ENCODE measurements at places on chromosomes 1 and 21.

GRCh38 chr1:226542623-226543103, 5.9 kb upstream of the STUM start:
- DNase-seq, result no peak

DNA sequence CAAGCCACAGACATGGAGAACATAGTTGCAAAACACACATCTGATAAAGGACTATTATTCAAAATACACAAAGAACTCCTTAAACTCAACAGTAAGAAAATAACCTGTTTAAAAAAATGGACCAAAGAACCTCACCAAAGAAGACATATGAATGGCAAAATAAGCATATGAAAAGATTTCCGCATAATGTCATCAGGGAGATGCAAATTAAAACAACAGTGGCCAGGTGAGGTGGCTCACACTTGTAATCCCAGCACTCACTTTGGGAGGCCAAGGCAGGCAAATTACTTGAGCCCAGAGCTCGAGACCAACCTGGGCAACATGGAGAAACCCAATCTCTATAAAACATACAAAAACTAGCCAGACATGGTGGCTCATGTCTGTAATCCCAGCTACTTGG, 50.4 kb downstream of the PRPF38A start:
- no peak for DNase-seq

DNA sequence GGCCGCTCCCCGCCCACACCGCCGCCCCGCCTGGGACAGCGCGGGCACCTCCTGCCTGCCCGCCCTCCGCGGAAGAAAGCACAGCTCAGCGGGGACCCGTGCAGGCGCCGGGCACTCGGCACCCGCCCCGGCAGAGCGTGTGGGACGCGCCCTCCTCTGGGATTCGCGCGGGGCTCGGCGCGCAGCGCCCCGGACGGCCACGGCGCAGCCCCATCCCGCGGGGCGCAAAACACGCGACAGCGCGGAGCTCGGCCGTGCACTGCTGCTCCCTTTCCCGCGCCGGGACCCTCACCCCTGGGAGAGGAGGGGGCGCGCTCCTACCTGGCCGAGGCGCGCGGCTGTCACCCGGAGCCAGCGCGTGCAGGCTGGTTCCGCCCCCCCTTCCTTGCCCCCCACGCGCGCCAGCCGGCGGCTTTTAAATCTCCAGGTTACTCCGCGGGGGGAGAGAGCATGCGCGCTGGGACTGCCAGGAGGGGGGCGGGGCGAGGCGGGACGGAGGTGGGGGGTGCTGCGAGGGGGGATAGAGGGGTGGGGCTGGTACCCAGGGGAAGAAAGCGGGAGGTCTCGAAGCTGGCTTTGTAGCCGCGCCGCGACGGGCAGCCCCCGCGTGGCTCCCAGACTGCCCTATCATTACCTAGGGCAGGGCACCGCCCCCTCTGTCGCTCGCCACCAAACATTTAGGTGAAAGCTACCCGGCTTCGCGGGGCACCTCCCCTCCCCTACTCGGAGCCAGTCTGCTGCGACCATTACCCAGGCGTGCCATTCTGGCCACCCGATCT, at the start of gene SLC45A3:
Gene SLC45A3 (minus strand): TSS at position 437 of the 779 bp plus-strand sequence. CDS start 15,853 bp downstream, outside the sequence.
- no peak for DNase-seq

DNA sequence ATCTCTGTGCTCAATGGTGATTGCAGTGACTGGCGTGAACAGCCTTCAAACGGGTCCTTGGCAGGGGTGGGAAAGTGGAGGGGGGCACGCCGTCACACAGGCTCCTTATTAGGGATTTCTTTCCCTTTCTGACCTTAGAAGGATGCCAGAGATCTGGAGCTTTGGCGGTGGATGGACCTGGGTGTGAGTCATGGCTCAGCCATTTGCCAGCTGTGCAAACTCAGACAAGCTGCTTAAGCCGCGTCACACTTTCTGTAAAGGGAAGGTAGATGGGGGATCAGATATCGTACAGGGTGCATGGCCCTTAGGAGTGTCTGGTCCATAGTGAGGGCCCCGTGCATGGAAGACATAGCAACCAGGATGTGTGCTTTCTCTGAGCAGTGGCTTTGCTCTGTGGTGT, 48.3 kb upstream of the C1orf174 start:
- no peak for DNase-seq

GRCh38 chr21:45494851-45495680, 47.2 kb downstream of the SLC19A1 start:
- no peak for DNase-seq

DNA sequence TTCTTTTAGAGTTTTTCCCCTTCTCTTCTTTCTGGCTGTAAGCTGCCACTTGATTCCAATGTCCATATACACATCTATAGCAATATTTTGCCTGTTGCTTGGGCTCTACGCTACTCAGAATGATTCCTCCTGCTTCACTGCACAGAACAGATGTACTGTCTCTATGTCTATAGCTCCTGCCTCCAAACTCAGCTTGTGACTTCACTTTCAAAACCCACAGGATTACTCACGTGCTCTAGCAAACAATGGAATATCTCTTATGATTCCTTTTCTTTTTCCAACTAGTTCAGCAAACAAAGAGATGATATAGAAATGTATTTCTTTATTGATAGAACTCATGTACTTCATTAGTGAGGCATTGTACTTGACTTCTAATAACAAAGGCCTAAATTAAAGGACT, 80.5 kb upstream of the SOX13 start:
- no peak for DNase-seq

GRCh38 chr21:46622226-46622625, 13.2 kb upstream of the PRMT2 start:
- DNase-seq, result peak; percentile 89

DNA sequence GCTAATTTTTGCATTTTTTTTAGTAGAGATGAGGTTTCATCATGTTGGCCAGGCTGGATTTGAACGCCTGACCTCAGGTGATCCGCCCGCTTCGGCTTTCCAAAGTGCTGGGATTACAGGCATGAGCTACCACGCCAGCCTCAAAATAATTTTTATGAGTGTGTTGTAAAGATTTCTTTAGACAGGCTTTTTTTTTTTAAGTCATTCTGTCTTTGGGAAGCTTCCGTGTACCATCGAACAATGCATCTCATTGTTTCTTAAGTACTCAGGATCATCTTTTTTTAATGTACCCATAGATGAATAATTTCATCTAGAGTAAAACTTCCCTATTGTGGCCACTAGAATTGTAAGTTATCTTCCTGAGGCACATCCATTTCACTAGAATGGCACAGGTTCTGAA, 19.6 kb upstream of the SDC3 start:
- no peak for DNase-seq

- DNase-seq, result no peak
Observed at GRCh38 chr21:16363518-16363917, 633.7 kb downstream of the USP25 start.

- no peak for DNase-seq
Observed at GRCh38 chr21:36727866-36728265, 29.0 kb downstream of the SIM2 start.

- DNase-seq, result no peak
Observed at GRCh38 chr1:94284476-94284875, 47.1 kb upstream of the ARHGAP29 start.

DNA sequence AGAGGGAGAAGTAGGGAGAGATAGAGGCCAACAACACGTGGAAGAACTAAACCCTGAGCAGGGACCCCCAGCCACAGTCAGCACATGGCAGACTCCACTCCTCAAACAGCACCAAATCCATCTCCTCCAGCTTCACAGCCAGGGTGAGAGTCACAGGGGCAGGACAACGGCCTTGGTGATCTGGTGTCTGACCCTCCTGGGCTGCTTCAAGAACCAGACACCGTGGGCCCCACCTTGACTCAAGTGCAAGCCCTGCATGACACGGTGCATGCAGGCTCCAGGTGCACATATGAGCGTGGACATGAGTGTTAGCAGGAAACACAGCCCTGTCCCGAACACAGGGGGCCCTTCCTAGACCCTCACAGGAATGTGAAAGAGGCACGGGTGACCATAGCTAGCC, 21.9 kb downstream of the S100A7 start:
- no peak for DNase-seq

- no peak for DNase-seq
Observed at GRCh38 chr1:186283374-186283773, 91.7 kb downstream of the TPR start.

- no peak for DNase-seq
Observed at GRCh38 chr1:78038071-78038470, 7.7 kb upstream of the GIPC2 start.

- DNase-seq, result no peak
Observed at GRCh38 chr1:160243767-160244166, 18.6 kb downstream of the DCAF8 start.

DNA sequence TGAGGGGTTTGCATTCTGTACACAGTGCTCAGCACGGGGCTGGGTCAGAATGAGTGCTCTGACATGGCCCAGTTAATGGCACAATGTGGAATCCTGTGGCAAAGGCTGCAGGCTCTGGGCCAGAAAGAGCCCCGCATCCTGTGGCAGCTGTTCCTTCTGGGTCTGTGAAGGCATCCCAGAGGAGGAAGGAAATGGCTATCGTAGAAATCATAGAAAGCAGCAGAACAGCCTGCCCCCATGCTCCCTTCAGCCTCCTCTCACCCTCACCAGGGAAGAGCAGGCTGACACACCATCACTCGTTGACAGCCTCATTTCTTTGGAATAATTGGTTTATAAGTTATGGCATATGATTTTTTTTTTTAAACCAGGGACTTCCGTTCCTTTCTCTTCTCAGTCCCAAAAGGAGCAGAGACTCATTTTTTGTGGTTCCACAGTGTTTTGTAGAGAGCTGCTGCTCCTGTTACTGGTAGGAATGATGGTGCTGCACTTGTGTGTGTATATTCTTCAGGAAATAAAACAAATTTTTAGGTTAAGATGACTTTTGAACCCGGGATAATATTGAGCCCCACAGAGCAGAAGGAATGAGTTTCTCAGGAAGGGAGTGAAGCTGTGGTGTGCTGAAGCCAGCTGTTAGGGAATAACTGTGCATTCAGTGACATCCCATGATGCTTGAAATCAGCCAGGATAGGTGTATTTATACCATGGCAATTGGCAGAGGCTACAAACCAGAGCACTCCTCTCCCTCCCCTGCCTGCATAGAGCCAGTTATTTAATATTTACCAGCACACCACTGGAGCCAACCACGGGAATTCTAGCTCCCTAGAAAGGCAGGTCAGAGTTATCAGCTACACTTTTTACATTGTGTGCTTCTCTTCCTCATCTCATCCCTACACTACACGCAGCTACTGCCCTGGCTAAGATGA, 32.0 kb downstream of the PLXNA2 start:
- DNase-seq, result no peak

GRCh38 chr1:169565335-169566271, 20.7 kb downstream of the F5 start:
- DNase-seq, result no peak

DNA sequence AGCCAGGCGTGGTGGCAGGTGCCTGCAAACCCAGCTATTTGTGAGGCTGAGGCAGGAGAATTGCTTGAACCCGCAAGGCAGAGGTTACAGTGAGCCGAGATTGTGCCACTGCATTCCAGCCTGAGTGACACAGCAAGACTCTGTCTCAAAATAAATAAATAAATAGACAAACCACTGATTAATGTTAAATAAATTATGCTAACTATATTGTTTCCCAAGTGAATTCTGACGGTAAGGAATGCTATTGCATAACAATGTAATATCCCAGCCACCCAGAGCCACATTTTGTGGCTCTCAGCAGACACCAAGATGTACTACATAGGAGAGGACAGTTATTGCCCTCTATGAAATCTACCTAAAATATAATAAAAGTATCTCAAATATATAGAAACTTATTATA, 55.4 kb downstream of the LPGAT1 start:
- no peak for DNase-seq

GRCh38 chr1:173818459-173818858, 6.0 kb upstream of the DARS2 start:
- DNase-seq, result no peak

- DNase-seq, result no peak
Observed at GRCh38 chr1:156196445-156196844, 2.5 kb downstream of the SLC25A44 start.

DNA sequence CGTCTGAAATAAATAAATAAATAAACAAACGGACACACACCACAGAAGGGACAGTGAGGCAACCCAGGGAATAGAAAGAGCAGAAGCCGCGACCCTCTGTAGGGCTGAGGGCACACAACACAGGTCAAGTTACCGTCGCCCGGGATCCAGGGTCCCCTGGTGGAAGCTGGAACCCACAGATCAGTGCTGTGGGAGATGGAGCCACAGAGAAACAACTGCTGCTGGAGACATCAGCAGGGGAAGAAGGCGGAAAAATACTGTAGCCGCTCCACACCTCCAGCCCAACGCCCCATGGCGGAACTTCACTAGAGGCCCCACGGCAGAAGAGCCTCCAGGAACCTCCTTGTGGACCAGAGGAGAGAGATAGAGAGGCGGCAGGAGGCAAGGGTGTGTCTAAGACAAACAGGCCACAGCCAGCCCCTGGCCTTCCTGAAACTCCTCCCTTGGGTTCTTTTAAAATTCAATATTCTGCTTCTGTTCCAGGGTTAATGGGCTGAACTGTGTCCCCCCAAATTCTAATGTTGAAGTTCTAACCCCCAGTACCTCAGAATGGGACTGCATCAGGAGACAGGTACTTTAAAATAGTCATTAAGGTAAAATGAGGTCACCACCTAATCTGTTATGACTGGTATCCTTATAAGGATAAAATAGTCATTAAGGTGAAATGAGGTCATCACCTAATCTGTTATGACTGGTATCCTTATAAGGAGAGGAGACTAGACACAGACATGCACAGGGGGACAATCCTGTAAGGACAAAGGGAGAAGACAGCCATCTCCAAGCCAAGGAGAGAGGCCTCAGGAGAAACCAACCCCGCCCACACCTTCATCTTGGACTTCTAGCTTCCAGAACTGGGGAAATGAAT, 7.7 kb upstream of the HLCS start:
- DNase-seq, result no peak

DNA sequence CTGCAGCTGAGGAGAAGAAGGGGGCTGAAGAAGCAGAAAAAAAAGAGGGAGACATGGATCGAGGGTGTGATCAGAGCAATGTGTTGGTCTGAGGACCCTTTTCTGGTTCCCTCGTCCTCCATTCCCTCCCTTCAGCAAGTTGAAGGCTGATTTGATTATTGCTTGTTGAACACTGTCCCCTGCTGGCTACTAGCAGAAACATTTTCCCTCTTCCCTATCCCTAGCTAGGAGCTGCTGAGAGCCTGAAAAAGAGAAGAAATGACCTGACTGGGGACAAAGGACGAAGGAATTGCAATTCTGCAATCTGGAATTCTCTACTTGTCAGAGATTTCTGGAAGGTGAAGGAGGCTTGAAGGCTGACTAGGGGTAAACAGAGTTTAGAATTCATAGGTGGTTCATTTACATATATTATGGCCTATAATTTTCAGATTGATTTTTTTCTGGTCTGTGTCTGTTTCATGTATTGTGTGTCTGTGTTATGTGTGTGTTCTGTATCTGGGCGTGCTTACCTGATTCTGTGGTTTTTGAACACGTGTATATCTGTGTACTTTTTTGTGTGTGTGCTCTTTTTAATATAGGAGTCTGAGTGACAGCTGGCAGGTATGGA, 9.8 kb downstream of the NHLH1 start:
- peak; percentile 59 for DNase-seq

DNA sequence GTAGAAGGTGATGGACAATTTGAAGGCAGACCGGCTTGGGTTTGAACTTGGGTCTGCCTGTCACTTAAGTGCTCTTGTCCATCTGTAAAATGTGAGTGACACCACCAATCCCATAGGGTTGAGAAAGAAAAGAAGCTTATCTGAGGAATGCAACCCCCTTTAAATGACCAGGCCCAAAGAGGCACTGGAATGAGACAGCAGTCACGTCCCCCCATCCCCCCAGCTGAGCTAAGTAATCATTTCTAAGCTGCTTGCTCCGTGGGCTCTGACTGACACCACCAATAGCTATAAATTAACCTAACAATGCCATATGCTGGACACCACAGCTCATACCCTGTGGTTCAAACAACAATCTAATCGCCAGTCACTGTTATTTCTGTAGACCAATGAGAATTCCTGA, 15.1 kb downstream of the LCA5L start:
- no peak for DNase-seq
